ENCODE measurements at places on chromosomes 1 and 21.
A peak's percentile ranks its signal among the peaks of the same experiment; 100 is the strongest.

GRCh38 chr1:14055442-14056223 is 355.6 kb downstream of the PRDM2 start:
- DNase-seq: no peak

- no peak for DNase-seq
Observed at GRCh38 chr1:10935246-10935645, 77.2 kb upstream of the TARDBP start.

- DNase-seq: peak; percentile 84
Observed at GRCh38 chr21:38506661-38507281, 8.5 kb upstream of the ERG start.

DNA sequence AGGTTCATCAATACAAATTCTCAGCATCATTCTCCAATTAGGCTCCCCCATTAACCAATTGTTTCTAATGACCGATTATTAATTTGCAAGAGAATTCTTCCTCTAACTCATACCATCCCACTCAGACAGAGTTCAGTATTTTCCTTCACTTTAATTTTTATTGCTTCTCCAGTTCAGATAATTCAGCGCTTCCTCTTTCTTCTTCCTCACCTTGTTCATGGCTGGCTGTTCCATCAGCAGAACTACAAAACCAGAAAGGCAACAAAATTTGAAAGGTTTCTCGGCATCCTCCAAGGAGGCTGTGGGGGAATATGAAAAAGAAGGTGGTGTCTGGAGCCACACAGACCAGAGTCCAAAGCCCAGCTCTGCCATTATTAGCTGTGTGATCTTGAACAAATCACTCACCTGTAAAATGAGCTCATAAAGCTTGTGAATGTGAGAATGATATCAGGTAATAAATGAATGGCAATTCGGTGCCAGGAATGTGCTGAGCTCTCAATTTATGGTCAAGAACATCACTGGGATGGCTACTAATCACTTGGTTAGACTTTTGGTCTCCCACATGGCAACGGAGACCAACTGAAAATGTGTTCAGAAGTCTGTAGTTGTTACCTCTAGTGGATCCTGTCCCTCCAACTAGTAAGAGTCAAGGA is 11.7 kb upstream of the ZNF436 start:
- no peak for DNase-seq

DNA sequence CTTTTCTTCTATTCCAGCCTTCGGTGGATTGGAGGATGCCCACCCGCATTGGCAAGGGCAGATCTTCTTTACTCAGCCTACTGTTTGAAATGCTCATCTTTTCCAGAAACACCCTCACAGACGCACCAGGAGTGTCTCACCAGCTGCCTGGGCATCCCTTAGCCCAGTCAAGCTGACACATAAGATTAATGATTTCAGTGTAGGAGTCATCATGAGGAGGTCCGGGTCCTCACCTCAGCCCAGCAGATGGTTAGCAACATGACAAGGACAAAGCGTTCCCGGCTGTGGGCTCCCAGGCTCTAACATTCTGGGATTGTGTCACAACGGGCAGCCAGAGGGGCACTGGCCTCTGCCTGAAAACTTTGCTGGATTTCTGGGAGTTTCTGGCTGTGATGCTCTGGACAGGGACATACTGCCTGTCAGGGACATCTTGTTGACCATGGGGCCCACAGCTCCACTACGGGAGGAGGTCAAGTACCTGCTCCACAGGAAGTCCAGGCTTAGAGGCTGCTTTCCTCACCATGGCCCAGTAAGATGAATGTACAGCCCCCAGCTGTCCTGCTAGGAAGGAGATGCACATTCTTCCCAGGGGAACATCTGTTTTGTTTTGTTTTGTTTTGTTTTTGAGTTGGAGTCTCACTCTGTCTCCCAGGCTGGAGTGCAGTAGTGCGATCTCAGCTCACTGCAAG is 204.0 kb upstream of the COA6 start:
- DNase-seq: no peak

DNA sequence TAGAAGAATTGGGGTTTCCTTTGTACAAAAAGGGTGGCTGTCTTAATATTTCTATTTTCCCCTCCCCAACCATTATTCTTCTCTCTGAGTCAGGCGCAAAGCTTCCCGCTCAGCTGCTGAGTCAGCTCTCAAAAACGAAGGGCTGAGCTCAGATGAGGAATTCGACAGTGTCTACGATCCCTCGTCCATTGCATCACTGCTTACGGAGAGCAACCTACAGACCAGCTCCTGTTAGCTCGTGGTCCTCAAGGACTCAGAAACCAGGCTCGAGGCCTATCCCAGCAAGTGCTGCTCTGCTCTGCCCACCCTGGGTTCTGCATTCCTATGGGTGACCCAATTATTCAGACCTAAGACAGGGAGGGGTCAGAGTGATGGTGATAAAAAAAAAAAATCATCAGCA is 3.0 kb upstream of the TUFT1 start:
- no peak for DNase-seq

DNA sequence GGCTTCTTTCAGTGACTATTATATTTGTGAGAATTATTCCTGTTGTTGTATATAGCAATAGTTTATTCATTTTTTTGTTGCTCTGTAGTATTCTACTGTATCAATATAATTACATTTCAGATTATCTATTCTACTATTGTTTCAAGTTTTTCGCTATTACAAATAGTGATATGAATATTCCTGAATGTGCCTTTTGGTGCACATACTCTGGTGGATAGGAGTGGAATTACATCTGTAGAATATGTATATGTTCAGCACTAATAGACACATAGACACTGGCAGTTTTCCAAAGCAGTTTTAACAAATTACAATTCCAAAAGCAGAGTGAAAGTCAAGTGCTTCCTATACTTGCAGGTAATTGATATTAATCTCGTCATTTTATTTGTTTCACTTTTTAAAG is 696.2 kb upstream of the PRMT6 start:
- no peak for DNase-seq

- no peak for DNase-seq
Observed at GRCh38 chr1:183048087-183049085, 25.2 kb downstream of the LAMC1 start.
